ENCODE measurements at places on chromosomes 7 and 10.
A peak's percentile ranks its signal among the peaks of the same experiment; 100 is the strongest.

- DNase-seq, result no peak
Observed at GRCh38 chr7:98653601-98654310, 36.7 kb downstream of the NPTX2 start.

DNA sequence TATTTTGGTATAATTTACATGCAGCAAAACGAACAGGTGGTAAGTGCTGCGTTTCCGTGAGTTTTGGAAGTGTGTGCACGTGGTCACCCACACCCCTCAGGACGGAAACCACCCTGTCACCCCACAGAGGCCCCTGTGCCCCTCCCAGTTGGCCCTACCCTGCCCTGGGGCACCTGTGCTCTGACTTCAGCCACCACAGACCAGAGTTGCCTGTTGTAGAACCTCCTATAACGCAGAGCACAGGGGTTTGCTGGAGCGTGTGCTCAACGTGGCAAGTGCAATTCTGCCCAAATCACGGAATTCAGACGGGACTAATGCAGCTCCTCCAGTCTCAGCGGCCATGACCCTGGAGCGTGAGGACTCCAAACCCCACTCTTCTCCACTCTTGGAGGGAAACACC is 9.6 kb upstream of the CFAP46 start:
- DNase-seq, result no peak

- no peak for DNase-seq
Observed at GRCh38 chr7:92650391-92650790, 60.2 kb upstream of the FAM133B start.

DNA sequence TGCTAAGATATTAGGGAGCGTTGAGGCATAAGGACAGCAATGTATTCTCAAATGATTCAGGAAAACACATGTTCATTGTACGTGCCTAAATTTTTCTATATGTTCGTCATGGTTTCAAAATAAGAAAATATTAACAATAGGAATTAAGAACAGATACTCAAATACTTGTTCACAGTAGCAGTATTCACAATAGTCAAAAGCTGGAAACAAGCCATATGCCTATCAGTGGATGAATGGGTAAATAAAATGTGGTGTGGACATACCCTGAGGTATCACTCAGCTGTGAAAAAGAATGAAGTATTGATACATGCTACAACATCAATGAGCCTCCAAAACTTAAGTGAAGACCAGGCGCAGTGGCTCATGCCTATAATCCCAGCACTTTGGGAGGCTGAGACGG is 84.7 kb upstream of the PTER start:
- no peak for DNase-seq

DNA sequence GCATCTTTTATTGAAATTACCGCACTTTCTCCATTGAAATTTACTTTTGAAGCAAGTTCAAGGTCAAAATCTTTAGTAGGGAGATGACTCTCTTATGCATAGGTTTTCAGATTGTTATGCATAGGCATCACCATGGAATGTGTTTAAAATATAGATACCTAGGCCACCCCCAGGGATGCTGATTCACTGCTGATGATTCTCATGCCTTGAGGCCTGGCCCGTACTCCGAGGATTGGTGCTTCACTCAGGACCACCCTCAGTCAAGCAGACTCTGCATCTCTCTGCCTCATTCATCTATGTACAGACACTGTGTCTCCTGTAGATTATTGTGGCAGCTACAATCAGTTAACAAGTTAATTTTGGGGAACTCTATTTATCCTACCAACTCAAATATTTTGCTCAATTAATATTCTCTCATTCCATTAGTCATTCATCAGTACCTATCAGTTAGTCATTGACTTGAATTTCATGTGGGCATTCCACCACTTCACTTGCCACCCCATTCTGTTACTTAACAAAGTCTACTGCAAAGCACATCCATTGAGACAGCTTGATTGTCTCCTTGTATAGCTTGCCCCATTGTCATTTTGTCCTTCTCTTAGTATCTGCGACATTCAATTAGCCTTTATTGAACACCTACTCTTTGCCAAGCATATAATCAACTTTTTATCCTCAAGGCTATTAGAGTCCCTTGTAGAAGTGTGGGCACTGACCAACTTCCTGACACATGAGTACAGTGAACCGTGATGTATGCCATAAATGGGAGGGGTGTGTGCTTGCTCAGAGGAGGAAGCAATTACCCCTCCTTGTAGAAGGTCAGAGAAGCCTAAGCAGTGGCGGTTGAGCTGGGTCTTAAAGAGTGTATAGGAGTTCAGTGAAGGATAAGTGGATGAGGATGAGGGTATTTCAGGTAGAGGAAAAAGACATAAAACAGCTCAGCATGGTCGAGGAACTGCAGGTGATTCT is 255.6 kb upstream of the BMPER start:
- no peak for DNase-seq

GRCh38 chr10:132534391-132535064 is 3.1 kb upstream of the INPP5A start:
- no peak for DNase-seq

- no peak for DNase-seq
Observed at GRCh38 chr10:103854265-103854685, 1.1 kb downstream of the SH3PXD2A start.

DNA sequence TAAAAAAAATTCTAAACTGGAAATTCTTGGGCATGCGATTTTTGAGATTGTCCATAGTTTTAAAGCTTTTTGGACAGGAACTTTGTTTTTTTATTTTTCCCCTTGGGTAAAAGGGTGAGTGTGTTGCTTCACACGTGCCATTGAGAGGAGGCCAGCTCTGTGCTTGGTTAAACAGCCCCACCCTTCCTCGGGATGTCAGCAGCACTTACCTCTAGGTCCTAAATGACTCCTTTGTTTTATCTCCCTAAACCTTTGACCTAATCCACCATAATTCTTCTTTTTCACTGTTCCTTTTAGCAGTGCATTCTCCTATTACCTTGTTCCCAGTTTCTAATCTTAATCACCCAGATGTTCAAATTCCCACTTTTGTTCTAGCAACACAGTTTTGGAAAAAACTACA is 83.5 kb downstream of the SEMA3D start:
- DNase-seq, result no peak

DNA sequence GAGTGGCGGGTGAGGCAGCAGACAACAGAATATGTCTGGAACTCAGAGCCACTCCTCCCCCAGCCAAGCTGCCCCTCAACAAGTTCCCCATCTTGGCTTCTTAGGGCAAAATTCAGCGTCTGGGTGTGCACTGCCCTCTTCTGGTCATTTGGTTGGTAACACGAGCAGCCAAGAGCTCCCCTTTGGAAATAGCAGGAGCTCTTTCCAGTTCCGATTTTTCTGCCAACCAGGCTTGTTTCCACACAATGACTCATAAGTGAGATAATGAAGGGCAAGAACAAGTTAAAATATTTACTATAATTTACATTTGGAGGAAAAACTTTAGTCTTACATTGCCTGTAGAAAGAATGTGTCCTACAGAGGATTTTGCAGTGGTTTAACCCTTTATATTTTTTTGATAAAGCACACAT is 70.5 kb downstream of the ADCYAP1R1 start:
- peak; percentile 14 for DNase-seq

DNA sequence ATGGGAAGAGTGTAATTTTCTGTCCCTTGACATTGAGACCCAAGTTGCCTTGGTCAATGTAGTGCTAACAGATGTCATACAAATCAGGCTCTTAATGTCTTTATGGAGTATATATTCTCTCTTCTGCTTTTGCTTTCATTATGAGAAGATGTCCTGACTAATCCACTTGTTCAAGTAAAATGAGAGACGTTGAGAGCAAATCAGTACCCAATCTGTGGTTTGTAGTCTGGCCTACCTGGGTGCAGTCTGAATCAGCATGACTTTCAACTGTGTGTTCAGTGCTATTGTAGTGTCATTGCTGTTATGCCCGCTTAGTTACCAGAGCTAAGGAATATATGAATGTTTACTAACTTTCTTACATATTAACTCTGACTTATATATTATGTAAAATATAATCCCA is 612.4 kb downstream of the ANKRD7 start:
- no peak for DNase-seq

GRCh38 chr10:126806498-126806897 is 98.7 kb upstream of the DOCK1 start:
- no peak for DNase-seq

DNA sequence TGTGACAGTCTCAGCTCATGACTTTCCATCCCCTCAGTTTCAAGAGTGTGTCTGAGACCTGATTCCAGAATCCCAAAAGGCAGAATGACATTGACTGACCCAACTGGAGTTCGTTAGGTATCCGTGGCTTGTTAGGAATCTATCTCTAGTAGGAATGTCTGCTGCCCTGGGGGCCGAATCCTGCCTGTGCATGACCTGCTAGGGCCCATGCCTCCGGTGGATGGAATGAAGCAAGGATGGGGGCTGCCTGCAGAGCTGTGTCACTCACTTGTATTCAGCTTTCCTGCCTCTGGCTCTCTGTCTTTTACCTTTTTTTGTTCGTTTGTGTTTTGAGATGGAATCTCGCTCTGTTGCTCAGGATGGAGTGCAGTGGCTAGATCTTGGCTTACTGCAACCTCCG is 129.5 kb downstream of the SDK1 start:
- DNase-seq, result no peak

DNA sequence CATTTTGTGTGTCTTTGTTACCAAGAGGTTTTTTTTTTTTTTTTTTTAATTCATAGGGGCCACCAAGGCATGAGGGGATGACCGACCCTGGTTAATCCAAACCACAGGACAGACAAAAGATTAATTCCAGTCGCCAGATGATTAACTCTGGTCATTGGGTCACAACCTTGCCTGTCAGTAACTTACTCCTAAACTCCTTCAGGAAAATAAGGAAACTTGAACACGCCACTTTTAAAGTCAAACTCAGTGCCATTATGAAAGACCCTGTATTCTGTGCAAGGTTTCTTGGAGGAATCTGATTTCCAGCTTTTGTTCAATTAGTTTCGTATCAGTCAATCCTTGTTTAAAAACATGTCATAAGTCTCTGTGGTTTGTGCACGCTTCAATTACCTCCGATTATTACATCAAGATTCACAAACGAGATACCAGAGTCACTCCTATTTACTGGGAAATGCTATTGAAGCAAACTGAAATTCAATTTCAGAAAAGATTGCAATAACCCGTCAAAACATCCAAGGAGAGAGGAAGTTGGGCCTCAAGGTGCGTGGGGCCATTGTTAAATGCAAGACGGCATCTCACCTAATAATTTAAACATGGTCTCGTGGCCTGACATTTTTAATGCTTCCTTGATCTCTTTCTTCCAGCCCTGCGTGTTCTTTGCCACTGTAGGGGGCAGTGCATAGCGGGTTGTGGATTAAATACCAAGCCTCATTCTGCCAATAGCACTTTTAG is 44.0 kb downstream of the NRP1 start:
- no peak for DNase-seq

DNA sequence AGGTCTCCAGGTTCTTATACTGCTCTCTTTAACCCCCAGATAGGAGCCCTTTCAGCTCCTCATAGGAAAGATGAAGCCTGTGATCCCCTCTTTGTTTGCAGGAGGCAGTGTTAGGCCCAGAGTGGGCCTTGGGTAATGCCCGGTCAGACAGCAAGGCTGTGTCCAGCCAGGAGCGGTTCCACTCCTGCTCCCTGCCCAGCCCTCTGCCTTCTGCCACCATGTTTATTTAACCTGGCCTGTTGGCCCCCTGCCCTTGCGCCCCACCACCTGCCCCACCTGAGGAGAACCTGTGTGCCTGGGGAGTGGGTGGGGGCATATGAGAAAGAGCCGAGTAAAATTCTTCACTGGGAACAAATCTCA is 24.3 kb downstream of the CDH23 start:
- DNase-seq, result no peak

- DNase-seq, result no peak
Observed at GRCh38 chr7:56447864-56448693, 331.9 kb upstream of the NUPR2 start.

DNA sequence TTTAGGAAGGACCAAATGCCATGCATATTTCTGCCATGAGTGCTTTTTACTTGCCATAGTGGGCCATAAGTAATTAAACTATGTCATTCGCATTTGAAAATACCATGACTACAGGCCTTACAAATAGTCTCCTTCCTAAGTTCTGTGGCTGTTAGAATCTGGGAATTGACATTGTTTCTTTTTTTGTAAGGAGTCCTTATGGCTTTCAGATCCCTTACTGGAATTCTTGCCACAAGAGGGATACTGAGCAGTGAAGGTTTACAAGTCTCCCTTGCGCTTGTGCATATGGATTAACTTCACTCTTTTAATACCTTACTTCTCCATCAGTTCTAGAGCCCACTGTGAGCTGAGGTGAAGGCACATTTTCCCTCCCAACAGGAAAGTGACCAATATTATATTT is 166.0 kb downstream of the NRG3 start:
- DNase-seq, result no peak

DNA sequence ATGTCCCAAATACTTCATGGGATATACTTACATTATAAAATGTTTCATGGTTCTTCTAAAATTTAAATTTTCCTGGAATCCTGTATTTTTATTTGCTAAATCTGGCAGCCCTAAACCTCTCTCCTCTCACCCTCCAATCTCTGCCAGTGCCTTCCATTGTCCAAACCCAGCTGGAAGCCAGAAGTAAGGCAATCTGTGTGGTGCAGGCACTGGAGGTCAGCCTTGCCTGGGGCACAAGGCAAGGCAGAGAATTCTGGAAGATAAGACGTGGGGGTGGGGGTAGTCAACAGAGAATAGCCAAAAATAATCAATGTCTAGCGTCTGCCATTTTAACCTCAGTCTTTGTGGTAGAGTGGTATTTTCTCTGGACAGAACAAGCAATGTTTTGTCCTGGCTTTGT is 381.7 kb downstream of the GPAM start:
- DNase-seq, result no peak

GRCh38 chr7:140003913-140004382 is 58.8 kb downstream of the PARP12 start:
- DNase-seq, result peak; percentile 26

- no peak for DNase-seq
Observed at GRCh38 chr7:117195361-117196029, 127.4 kb downstream of the WNT2 start.

- no peak for DNase-seq
Observed at GRCh38 chr7:151312356-151312755, 29.3 kb upstream of the NUB1 start.

- DNase-seq, result no peak
Observed at GRCh38 chr10:130491693-130492050, 355.5 kb downstream of the GLRX3 start.

DNA sequence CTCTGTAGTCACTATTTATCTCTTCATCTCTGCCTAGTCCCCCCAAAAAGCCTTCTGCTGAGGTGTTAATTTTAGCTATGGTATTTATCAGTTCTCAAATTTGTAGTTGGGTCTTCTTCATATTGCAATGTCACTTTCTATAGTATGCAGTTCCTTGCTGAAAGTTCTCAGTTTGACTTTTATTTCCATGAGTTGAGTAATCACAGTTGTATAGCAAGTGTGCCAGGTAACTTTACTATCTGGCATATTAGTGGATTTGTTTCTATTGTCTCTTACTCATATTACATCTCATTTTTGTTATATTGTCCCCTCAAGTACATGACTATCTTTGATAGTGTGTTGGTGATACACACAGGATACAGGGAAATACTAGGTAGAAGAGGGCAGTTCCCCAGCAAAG is 152.8 kb downstream of the CUBN start:
- no peak for DNase-seq

DNA sequence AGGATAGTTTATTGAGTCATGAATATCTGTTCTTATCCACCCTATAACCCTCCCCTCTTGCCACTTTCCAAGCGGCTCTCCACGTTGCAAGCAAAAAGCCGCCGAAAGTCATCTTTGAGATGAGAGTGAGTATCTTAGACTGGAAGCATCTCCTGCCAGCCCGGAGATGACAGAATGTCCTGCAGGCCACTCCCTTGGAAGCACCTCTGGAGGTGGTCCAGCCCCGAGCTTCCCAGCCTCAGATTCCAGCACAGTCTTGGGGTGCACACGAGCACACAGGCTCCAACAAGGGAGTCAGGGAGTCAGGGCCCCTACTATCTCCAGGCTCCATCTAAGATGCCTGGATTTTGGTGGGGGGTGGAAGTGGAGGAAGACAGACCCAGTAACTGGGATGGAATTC is 5.5 kb upstream of the ELN start:
- DNase-seq, result no peak

Measured in CD4-positive, alpha-beta memory T cell (primary cell).